Uterus (tissue), 4 donors: ENCODE measurements at places on chromosomes 6 and 20. TPM values are rescaled to one million over a fixed set of nuclear protein-coding genes. Genes with fewer than 3 reads are reported as not detected.

DNA sequence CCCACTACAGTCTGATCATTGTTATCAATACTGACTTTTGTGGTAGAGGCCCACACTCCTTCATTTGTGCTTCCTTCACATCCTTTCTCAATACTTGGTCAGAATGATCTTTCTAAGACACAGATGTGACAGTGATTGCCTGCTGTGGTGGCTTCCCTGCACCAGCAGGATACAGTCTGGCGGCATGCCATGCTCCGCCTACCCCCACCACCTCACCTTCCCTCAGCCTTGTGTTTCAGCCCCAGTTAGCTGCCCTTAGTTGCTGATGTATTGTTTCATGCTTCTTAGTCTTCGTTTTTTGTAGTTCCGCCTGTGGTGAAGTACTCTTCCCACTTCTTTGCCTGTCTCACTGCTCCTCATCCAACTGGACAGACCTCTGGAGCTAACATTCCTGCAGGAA lies 10.9 kb downstream of the LRRC1 start:
- H3K27ac ChIP-seq: no peak overlapping the region
- H3K36me3 ChIP-seq: no peaks in the 10 kb centered on the region
- no peak for DNase-seq
- no peaks in the 10 kb centered on the region for H3K4me1 ChIP-seq
- H3K4me3 ChIP-seq: no peak overlapping the region
- H3K27me3 ChIP-seq: no peaks in the 10 kb centered on the region

Gene CD83
- total RNA-seq: 16.9 TPM

Gene ZNF831
- total RNA-seq: 0.59 TPM

Gene CRISP2
- total RNA-seq: not detected
